ENCODE measurements at places on chromosomes 4 and X.

GRCh38 chr4:75172551-75172950 is 239.6 kb downstream of the PARM1 start:
- no peak for DNase-seq

DNA sequence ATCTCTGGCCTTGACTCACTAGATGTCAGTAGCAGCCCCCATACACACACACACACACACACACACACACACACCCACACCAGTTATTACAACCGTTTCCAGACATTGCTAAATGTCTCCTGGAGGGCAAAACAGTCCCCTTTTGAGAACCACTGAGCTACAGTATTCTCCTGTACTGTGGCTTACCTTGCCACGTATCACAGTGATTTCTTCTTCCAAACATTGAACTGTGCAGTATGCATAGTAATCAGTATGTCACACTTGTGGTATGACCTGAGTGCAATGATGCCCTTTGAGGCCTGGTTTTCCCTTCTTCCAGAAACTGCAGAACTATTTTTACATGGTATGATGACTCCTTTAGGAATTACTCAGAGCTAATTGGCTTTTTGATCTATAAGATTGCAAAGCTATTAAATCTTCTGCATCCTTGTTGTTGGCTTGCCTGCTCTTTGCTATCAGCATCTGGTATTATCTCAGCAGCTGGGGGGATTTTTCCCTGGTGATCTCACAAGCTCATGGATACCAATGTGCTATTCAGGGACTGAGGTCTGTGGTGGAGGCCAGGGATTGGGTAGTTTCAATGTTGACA is 3.6 kb upstream of the THOC2 start:
- no peak for DNase-seq

GRCh38 chr4:85953651-85954018 is 406.2 kb downstream of the MAPK10 start:
- no peak for DNase-seq

GRCh38 chr4:15231265-15232091 is 196.4 kb upstream of the C1QTNF7 start:
- peak; percentile 86 for DNase-seq

DNA sequence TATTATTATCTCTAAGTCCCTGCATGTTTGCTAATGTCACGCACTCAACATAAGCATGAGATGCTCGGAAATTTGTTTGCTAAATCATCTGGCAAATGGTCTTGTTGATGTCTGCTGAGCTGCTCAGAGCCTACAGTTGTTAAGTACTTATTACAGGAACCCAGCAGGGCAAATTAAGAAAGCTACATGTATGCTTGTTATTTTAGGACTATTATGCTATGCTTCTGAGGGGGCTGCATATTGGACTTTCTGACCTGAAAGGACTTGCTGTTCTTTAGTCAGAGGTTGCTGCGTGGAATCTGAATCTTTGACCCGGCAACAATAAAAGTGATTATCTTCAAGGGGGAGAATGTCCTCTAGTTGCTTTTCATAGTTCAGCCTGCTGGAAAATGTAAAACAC is 36.3 kb upstream of the TENM3 start:
- no peak for DNase-seq

GRCh38 chrX:106619797-106620196 is 8.0 kb downstream of the RADX start:
- no peak for DNase-seq

GRCh38 chrX:29542152-29542551 is 673.2 kb upstream of the MAGEB2 start:
- DNase-seq = no peak

DNA sequence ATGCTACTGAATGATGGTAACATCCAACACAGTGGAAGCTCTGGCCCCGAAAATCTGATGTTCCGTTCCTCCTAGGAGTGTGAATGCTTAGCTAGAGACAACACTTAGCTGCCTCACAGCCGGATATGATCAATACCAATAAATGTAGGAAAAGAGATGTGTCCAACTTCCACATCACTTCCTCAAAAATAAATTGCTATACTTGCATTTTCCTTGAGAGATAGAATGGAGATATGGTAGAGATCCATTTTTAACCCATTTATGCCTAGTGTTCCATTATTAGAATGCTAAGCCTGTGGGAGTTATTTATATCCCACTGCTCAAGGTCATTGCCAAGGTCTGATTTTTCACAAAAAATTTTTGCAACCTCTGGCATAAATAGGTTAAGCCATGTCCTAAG is 5.5 kb upstream of the SLC9B1 start:
- no peak for DNase-seq

- no peak for DNase-seq
These were observed 4.7 kb downstream of the PYURF start for GRCh38 chr4:88518911-88519310.

DNA sequence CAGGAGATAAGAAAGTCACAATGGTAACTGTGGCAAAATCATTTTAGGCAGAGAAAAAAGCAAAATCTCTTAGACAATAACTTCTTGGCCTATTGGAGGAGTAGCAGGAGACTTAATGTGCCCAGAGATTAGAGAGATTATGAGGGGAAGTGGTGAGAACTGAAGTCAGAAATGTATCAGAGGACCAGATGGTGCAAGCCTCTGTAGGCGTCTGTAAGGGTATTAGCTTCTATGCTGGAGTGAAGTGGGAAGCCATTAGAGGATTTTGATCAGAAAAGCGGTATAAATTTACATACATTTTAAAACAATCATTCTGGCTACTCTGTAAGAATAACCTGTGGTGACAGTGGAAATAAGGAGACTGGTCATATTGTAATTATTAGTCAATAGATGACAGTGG is 236.7 kb downstream of the FAT4 start:
- no peak for DNase-seq

DNA sequence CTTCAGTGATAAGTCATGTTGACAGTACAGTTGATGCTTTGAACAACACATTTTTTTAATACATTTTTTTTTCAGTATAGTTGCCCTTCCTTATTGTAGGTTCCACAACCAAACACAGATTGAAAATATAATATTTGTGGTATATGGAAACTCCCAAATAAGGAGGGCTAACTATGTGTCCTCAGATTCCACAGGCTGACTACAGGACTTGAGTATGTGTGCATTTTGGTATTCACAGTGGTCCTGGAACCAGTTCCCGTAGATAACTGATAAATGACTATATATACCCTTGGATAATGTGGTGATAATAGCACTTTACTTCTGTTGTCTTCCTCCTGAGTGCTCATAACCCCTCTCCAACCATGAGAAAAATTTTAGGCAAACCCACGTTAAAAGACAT is 111.6 kb upstream of the NUDT6 start:
- DNase-seq = no peak

GRCh38 chrX:85109235-85109634 is 105.6 kb downstream of the APOOL start:
- peak; percentile 25 for DNase-seq

DNA sequence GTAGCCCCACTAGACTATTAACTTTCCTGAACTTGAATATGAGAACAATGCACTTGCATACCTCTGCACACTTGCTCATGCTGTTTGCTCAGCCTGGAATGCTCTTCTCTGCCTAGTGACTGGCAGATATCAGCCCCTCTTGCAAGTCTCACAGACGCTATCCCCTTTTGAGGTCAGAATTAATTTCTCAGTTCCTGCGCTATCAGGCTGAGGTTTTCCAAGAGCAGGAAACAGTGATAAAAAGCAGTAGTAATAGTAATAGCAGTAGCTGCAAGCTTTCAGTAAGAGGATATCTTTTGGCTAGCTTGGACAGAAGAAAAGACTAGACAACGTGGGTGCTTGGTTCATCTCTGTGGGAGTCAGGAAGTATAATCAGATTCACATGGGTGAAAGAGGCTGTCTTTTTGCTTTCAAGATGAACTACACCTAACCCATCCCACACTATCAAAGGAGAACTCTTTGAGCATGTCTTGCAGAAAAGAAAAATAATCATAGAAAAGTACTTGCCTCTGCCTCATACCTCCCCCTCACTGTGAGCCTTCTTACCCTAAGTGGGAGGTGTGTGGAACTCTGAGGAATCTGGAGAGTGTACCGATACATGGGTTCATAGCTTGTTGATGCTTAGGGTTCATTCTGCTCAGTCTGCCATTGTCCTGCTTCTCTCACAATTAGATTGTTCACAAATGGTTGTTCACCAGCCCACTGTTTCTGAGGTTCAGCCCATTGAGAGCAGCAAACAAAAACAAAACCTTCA is 11.3 kb upstream of the DRP2 start:
- no peak for DNase-seq
